AG08395 (cell line): ENCODE measurements at places on chromosomes 3 and 15.
A peak's percentile ranks its signal among the peaks of the same experiment; 100 is the strongest.

GRCh38 chr15:59236394-59236793 is 29.8 kb downstream of the LDHAL6B start:
- no peak for DNase-seq

DNA sequence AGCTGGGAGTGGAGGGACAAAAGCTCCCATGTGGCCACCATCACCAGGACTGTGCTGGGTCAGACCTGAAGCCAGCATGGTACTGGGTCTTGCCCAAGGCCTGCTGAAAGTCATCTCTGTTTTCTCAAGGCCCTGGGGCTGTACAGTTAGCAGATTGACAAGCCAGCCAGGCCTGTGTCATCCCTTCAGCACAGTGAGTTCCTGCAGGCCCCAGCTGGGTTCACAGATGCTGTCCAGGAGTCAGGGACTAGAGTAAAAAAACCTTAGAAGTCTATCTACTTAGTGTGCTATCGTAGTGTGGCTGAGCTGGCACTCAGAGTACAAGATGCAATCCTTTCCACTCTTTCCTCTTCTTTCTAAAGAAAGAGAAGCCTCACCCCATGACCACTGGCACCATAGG is 246.0 kb upstream of the NAALADL2 start:
- DNase-seq = no peak

DNA sequence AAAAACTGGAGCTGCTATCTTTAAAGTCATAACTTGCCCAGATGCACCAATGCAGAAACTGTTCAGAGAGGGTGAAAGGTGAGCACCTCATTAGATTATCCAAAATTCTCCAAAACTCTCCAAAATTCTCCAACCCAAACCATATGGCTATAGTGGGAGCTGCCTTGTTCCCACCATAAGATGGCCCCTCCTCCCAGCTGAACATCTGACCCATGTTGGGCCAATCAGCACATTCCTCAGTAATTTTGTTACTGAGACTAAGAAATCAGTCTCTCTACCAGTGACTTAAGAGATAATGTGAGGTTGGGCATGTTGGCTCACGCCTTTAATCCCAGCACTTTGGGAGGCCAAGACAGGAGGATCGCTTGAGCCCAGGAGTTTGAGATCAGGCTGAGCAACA is 32.8 kb downstream of the DPH3 start:
- no peak for DNase-seq

- DNase-seq = no peak
Measured at GRCh38 chr3:139096670-139097069, 52.0 kb upstream of the PRR23C start.

GRCh38 chr15:39624806-39625205 is 43.9 kb downstream of the THBS1 start:
- DNase-seq = peak; percentile 89

- DNase-seq = no peak
Measured at GRCh38 chr15:91983729-91984340, 130.3 kb downstream of the SLCO3A1 start.

DNA sequence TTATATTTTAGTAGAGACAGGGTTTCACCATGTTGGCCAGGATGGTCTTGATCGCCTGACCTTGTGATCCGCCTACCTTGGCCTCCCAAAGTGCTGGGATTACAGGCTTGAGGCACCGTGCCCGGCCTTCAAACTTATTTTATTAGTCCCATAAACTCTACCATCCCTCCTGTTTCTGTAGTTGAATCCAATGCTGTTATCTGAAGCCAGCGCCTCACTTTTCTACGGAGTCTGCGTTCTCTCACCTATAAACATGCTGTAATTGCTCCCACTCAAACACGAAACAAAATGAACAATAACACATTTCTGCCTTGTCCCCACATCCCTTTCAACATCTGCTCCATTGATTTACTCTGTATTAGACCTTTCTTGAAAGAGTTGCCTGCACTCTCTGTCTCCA is 222.3 kb upstream of the LRRFIP2 start:
- no peak for DNase-seq

DNA sequence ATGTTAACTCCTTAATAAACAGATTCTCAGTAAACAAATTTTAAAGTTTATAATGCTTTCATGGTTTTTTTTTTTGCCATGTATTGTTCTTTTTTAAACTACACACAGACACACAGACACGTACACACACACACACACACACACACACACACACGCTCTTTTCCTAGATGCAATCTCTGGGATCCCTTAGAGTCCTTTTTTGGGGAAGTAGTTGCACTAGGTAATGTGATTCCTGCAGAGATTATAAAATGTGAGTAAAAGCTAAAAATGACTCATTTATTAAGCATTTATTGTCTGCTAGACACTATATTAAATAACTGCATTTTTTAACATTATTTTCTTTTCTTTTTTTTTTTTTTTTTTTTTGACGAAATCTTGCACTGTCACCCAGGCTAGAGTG is 19.9 kb downstream of the NDUFB5 start:
- no peak for DNase-seq

DNA sequence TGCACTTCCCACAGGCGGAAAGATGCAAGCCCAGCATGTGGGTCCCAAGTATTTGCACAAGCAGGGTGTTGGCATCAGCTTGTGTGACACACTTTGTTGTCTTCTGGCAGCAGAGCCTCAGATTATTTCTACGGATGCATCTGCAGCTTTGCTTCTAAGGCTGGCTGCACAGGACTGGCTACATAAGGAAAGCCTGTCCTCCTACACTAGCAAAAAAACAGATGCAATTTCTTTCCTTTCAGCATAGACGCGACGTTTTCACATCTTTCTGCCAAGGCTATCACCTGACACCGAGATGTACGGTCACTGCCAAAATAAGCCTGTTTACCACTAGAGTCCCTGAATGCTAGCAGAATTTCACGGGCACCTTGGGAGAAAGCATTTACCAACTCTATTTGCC is 13.5 kb downstream of the MRPS11 start:
- no peak for DNase-seq

DNA sequence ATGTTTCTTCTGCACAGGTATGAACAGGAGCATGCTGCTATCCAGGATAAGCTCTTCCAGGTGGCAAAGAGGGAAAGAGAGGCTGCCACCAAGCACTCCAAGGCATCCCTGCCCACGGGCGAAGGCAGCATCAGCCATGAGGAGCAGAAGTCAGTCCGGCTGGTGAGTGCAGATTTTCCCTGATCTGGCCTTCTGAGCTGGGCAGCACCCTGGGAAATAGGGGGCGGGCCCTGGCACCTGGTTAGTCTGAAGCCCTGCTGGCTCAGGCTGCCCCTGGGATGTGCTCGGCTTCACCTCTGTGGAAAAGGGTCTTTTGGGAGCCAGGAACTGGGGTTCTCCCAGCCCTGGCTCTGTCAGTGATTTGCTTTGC is 29.0 kb downstream of the CHCHD6 start:
- no peak for DNase-seq

DNA sequence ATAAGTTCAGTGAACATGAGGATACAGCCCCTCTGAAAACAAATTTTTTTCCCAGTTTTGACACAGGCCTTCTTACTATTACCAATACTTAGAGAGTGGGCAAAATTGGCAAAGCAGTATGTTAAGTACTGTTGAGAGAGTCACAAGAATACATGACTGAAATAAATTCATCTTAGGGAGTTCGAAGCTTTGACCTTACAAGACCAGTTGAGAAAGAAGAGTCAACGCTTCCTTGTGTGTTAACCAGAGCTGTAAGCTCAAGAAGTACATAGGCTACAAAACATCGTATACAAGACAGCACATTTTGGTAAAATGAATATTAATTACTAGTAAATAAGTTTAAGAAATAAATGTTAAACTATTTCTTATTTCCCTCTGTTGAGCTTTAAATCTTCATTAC is 164.4 kb upstream of the RORA start:
- no peak for DNase-seq

DNA sequence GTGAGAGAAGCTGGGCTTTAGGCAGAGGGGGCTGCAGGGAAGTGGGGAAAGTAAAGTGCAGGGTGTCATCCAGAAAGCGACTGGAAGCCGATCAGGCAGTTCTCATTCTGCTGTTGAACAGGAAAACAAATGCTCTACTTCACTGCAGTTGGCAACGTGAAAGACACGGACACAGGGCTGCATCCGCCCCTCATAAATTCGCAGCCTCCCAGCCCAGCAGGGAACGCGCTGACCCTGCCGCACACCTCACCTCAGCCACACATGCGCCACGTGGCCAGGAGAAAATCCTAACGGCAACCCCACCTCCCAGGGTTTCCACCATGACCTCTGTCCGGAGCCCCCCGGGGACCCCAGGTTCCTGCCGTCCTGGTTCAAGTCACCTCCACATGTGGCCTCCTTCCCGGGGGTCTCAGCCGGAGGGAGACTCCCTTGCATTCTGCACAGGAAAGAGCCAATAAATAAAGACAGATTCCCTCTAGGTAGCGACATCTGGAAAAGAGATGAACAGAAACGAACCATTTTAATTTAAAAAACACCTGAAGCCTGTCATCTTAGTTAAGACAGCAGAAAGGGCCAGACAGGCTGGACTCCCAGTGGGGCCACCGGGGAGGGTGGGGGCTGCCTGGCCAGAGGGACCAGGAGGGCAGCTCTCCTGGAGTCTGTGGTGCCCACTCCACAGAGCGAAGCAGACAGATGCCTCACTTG is 118.7 kb downstream of the TMEM266 start:
- DNase-seq = no peak

- DNase-seq = no peak
Measured at GRCh38 chr3:190430906-190431305, 18.8 kb downstream of the TMEM207 start.

GRCh38 chr3:116863822-116864589 is 154.4 kb downstream of the TUSC7 start:
- peak; percentile 7 for DNase-seq

- peak; percentile 14 for DNase-seq
Measured at GRCh38 chr3:3196148-3196861, 16.8 kb upstream of the CRBN start.

DNA sequence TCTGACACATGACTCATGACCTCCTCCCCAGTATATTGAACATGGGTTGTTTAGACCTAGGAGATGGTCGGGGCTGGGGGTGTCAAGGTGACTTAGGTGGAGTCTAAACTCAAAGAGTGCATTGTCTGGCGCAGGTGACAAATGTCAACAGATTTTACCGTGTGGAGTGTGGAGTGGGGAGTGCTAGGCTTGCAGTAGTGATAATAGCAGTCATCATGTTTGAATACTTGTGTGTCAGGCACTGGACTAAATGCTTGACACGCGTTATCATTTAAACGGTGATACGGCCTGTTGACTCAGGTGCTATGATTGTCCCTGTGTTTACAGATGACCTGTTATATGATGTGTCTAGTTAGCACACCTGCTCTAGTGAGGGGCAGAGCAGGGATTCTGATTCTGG is 30.8 kb downstream of the MUC20 start:
- DNase-seq = no peak

DNA sequence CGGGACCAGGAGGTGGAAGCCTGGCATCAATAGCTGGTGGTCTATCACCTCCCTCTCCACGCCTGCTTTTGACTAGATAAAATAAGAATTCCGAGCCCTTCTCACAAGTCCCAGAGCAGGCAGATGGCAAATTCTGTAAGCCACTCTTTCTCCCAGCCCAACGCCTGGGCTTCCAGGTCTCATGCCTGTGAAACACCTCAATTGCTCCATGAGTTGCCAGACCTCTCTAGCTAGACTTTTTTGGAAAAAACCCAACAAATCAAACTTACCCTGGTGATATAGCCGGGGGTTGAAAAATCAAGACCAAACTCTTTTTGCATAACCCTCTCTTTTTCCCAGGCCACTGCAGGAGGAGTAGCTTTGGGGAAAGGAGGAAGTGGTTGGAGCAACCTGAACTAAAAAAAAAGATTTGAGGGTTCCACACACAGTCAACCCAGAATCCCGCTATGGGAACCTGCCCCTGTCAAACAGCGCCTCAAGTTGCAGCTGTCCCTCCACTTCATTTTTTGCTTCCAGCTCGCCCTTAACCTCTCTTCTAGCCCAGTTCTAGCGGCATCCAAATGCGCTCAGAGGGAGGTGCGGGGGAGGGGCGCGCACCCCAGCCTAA is 7.0 kb downstream of the BHLHE40 start:
- DNase-seq = no peak

DNA sequence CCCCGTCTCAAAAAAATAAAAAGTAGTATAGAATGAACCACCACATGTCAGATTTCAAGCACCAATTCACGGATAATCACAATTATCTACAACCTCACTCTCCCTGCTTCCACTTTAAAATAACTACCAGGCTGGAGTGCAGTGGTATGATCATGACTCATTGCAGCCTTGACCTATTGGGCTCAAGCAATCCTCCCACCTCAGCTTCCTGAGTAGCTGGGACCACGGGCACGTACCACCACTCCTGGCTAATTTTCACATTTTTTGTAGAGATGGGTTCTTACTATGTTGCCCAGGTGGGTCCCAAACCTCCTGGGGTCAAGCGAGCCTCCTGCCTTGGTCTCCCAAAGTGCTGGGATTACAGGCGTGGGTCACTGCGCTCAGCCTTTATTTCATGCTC is 38.1 kb upstream of the LDHAL6B start:
- DNase-seq = no peak

DNA sequence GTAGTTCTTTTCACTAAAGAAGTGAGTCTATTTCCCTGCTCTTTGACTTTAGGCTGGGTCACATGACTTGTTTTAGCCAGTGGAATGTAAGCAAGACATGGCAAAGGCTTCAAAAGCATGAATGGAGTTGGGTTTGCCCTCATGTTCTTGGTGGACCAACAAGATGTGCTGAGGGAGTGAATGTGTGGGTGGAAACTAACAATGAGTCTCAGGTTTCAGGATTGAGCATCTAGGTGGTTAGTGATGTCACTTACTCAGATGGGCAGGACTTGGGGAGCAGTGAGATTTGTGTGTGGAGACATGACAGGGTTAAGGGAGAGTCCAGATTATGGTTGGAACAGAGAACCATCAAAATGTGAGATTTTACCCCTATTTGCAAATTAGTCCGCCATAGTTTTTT is 181.4 kb upstream of the UBE2E1 start:
- no peak for DNase-seq

DNA sequence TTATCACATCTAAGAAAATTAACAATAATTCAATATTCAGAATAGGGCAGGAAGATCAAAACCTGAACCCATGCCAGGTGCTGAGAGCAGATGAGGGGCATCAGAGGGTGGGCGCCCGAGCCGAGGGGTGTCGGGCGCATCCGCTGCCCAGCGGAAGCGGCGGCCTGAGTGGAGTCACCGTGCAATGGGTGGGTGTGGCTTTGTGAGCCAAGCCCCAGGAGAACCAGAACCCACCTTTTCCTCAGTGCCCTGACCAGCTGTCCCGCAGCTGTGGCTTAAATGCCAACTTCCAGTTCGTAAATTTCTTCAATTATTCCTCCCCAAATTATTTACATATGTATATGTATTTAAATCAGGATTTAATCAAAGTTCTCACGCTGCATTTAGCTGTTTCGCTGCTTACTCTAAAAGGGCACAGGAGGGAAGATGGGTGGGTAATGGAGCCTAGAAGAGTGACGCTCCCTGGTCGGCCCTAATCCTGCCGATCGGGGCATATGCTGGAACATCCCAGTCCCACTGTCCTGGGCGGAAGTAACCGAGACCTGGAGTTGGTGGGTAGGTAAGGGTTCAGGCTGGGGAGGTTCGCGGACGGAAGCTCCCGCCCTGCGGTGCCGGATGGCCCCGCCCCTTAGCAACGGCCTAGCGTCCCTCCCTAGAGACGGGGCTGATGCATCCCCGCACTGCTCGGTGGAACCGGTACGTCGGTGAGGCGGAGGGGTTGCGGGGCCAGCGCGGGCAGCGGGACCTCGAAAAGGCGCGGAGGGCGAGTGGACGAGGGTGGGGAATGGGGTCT is 1.3 kb downstream of the DNAH1 start:
- DNase-seq = peak; percentile 78

GRCh38 chr3:174330303-174330702 is 528.8 kb upstream of the NAALADL2 start:
- peak; percentile 79 for DNase-seq

- peak; percentile 64 for DNase-seq
Measured at GRCh38 chr3:153173758-153174516, 11.9 kb downstream of the RAP2B start.
